ENCODE measurements at places on chromosomes 4 and X. TPM values are rescaled to one million over a fixed set of nuclear protein-coding genes. Genes with fewer than 3 reads are reported as not detected.

- DNase-seq = no peak
Observed at GRCh38 chr4:65917486-65917885, 247.2 kb upstream of the EPHA5 start.

DNA sequence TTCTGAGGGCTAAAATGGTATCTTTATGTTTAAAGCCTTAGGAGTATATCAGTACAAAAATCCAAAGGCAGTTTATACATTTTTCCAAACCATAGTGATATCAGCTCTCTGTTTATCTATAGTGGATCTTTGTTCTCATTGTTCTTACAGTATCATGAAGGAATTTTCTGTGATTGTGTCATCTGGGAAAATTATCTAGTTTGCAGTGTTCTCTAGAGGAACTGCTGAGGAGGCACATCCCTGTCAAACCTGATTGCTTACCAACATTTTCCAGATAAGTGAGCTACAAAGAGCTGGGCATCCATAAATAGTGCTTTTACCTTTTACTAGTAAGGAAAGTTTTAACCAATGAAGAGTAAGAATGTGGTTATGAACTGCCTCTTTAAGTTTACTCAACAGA, 44.9 kb upstream of the SLC25A31 start:
- DNase-seq = no peak

NEIL3 gene
- 8.9 TPM for total RNA-seq

- no peak for DNase-seq
Observed at GRCh38 chrX:53571494-53571893, 115.0 kb downstream of the HUWE1 start.

GPR78 gene
- not detected for total RNA-seq

GRCh38 chr4:86160426-86160825, 199.4 kb downstream of the MAPK10 start:
- no peak for DNase-seq

LGI2 gene
- not detected for total RNA-seq

Data from Panc1 (cell line).